ENCODE measurements at places on chromosomes 6 and 20.

- no peak for DNase-seq
Observed at GRCh38 chr6:166921570-166921969, 34.8 kb downstream of the RNASET2 start.

DNA sequence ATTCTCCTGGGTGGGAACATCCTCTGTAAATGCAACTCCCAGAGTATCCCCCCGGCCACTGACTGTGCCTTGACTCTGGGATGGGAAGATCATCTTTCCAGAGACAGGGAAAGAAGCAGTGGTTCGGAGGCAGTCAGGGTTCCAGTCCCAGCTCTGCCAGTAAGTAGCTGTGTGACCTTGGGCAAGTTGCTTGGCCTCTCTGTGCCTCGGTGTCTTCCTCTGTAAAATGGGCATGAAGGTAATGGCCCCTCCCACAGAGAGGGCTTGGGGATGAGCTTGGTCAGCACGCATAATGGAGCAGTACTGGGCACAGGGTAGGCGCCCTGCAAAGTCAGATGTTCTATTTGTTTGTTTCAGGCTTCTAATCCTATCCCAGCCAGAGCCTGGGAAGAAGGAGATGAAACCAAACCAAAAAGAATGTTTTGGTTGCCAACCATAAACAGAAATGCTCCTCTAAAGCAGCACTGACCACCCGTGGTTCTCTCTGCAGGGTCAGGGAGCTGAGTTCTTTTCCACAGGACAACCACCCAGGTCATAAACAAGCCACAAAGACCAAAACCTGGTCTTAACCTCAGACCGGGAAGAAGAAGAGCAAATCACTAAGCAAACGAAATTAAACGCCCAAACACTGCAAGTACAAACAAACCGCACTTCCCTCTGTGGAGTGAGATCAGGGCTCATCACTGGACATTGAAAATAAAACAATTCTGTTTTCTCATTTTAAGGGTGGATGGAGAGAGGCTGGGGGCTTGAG lies 381.0 kb upstream of the SULF2 start:
- no peak for DNase-seq

DNA sequence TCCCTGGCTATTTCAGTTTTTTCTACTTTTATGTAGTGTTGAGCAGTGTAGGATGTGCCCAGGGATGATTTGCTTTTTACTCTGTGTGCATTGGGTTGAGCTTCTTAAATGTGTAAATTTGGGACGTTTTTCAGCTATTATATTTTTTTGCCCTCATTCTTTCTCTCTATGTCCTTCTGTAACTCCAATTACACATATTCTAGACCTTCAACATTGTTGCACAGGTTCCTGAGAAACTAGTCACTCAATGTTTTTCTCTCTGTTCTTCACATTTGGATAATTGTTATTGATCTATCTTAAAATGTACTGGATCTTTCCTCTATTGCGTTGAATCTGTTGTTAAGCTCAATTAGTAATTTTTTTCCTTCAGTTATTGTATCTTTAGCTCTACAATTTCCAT lies 162.7 kb upstream of the TCF21 start:
- DNase-seq, result no peak

GRCh38 chr6:133809406-133809805 lies 79.5 kb upstream of the TCF21 start:
- DNase-seq, result no peak

- DNase-seq, result no peak
Observed at GRCh38 chr6:107712665-107713551, 111.2 kb downstream of the SCML4 start.

GRCh38 chr6:149859368-149859767 lies 4.8 kb downstream of the LRP11 start:
- no peak for DNase-seq

DNA sequence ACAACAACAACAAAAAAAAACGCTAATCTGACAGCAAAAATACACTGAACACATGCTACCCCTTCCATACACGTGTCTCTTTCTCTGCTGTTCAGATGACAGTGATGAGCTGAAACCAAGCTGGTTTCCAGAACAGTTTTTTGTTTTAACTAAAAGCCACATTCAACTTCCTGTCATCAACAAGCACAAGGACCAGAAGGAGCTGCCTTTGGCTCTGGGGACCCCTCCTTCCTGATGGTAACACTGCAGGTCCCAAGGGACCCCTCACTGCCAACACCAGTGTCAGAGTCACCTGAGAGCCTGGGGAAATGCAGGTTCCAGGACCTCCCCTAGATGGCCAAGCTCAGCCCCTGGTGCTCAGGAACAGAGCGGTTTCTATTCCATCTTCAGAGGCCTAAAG lies 6.0 kb downstream of the CST7 start:
- no peak for DNase-seq

DNA sequence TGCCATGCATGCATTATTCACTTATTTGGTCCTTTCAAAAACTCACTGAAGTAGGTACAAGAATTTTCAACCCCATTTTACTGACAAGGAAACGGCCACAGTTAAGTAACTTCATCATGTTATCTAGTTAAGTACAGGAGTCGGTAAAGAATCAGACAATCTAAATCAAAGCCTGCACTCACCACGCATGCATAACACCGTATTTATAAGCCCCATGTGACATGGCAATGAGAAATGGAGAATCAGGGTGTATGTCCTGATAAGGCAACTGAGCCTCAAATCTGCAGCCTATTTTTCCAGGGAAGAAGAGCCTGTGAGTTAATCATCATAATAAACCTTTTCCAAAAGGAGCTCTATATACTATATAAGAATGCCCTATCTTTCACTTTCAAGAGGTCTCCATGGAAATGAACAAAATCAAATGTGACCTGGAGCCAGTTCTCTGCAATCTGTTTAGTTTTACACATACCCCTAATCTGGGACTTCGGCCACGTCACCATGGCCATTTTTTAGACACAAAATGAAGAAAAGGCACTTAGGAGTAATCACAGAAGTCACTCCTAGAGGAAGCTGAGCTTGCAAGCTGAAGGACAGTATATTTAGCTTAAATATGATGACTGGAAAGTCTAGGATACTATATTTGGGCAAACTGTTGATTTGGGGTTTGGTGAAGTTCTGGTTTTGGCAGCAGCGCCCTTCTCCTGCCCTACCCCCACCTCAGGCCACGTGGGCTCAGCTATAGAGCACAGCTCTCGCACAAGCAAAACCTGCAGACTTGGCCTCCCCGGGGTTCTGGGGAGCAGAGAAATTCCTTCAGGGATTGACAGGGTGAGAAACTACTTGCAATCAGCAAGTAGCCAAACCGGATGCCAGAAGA lies 19.2 kb downstream of the TRAM2 start:
- DNase-seq, result no peak

DNA sequence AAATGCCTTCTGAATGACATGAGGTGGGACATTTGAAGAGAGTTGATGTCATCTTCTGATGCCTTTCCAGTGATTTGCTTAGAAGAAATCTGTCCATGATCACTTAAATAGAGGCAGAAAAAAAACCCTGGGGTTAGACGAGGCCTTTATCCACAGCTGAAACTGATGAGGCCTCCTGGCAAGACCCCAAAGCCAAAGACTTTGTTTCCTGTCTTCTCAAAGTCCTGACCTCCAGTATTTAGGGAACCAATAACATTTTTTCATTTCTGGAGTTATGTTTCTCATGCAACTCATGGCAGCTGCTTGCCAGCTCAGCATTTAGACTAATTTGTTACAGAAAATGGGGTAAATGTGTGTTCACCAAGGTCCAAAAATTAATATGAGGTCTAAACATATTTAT lies 248.0 kb upstream of the PRDM1 start:
- no peak for DNase-seq

- peak; percentile 50 for DNase-seq
Observed at GRCh38 chr6:73519926-73520687, 725 bp downstream of the EEF1A1 start.

- no peak for DNase-seq
Observed at GRCh38 chr6:13348334-13349113, 20.2 kb upstream of the TBC1D7 start.

DNA sequence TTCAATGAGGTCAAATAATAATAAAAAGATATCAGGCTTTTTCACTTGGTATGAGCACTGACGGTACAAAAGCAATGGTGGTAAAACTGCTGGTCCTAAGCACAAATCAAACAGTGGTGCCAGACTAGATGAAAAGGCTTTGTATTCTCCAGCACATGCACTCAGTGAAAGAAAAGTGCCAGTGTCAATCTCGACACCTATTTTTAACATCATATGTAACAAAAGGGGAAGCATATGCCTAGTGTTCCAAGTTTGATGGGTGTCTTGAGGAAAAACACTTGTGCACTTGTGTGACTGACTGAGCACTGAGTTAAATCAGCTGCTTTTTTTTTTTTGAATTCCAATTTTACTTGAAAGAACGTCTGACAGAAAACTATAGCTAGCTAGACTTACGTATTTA lies 27.3 kb downstream of the MED23 start:
- DNase-seq, result no peak

- DNase-seq, result no peak
Observed at GRCh38 chr20:20210327-20210726, 157.6 kb upstream of the INSM1 start.

DNA sequence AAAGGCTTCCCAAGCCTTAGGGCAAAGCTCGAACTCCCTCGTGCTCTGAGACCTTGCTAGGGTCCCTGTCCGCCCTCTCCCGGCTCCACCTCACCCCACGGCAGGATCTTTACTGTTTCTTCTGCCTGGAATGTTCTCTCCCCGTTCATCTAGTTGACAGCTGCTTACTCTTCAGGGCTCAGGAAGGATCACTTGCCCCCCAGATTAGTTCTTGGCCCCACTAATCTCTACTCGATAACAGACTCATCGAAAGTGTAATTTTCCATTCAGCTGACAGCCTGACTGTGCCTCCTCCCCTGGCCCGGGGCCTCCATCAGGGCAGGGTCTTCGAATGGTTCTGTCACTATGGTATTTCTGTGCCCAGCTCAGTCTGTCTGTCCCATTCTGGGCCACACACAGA lies 3.1 kb downstream of the MAP1LC3A start:
- no peak for DNase-seq

DNA sequence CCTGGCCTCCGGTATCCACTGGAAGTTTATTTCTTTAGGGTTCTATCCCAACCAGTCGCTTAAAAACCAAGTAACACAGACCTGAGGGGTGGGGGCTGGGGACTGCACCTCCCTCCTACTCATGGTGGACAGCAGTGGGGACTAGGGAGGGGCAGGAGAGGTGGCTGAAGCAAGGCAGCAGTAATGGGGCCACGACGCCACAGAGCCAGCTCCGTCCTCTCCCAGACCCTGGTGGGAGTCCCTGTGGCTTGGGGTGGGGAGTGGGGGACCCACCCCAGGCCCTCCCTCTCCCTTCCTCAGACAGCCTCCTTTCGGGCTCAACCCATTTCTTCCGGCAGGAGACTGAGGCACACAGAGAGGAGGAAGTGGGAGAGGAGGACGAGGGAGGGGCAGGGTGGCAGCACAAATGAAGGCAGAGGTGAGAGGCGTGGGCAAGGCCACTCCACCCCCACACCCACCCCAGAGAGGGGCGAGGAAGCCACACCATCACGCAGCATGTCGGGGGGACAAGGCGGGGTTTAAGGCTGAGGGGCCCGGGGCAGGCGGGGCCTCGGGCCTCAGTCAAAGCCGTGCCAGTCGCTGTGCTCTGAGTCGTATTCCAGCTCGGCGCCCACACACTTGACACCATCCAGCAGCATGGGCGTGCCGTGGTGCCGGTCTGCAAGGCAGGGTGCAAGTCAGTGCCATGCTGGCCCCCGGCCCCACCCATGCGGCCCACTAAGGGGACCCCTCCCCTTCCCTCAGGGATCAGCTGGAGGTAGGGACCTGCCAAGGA lies 13.9 kb downstream of the ADISSP start:
- DNase-seq, result no peak

GRCh38 chr6:100475554-100476320 lies 11.0 kb upstream of the SIM1 start:
- DNase-seq, result no peak

DNA sequence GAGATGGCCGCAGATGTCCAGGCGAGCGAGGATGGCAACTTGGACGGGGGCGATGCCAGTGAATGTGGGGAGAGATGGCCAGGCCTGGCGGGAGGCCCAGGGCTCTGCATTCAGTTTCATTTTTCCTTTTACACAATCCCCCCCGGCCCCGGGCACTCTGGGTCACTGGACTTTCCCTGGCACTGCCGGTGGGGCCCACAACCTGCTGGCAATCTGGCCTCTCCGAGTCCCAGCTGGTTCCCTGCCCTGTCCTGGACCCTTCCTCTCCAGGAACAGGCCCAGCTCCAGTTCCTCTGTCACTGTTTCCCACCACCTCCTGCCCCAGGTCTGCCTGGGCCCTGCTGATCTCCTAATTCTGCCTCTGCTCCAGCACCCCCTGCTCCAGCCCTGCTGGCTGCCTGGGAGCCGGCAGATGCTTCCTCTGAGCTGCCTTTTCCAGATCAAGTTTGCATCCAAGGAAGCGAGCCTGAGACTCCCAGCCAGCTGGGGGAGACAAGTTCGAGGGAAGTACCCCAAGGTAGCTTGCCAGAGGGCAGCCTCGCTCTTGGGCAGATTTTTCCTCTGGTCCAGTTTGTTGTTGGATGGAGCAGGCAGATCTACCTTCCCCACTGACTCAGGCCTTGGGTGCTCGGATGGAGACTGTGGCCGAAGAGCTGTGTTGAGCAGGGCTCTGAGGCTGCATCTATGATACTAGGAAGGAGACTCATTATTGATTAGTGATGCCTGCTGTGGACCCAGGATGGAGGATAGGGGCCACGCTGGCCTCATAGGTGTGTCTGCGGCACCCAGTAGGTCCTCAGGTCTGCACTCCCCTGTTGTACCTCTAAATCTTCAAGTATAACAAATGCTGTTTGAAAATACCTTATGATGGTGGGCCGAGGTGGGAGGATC lies 83.2 kb downstream of the CEBPB start:
- DNase-seq, result no peak

GRCh38 chr20:13817342-13817741 lies 32.5 kb downstream of the NDUFAF5 start:
- DNase-seq, result no peak

DNA sequence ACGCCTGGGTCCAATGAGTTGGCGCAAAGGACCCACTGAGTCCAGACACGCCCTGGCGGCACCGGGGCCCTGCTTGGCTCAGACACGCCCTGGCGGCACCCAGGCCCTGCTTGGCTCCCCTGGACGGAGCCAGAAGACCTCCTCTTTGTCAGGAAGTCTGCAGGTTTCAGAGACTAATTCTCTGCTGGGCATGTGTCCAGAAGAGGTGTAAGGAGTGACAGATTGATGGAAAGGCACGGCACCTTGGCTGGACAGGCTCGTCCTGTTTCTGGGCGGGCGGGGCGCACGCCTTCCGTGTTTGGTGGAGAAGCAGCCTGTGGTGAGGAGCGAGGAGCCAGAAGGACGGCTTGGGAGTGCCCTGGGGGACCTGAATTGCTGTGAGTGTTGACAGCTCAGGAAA lies 23.1 kb upstream of the DACT2 start:
- no peak for DNase-seq

DNA sequence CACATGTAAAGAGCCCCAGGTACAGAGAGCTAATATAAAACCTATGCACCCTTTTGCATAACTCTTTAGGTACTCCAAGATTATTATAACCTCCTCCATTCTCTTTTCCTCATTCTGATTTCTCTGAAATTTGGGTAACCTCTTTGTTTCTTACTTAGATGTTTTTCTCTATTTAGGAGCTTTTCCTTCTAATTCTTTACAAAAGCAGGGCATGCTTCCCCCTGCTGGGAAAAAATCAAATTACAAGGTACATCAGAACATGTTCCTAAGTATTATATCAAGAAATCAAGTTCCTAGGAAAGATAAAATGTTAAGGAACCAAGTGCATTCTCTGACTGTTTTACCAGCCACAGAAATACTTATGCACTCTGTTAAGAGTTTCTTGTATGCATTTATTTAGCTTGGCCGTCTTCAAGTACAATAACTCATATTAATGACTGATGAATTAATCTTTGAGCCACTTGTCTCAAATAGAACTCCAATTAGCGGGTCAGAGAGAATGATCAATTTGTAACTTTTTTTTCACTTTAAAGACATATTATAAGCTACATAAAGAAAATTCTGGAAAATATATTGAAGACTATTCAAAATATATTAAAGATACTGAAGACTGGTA lies 2.1 kb downstream of the KHDRBS2 start:
- peak; percentile 29 for DNase-seq

All from NCI-H1105 treated with DMSO at 0.1 percent for 48 hours (cell line).